ENCODE measurements at places on chromosomes 3 and 15. TPM values are rescaled to one million over a fixed set of nuclear protein-coding genes. Genes with fewer than 3 reads are reported as not detected.

DNA sequence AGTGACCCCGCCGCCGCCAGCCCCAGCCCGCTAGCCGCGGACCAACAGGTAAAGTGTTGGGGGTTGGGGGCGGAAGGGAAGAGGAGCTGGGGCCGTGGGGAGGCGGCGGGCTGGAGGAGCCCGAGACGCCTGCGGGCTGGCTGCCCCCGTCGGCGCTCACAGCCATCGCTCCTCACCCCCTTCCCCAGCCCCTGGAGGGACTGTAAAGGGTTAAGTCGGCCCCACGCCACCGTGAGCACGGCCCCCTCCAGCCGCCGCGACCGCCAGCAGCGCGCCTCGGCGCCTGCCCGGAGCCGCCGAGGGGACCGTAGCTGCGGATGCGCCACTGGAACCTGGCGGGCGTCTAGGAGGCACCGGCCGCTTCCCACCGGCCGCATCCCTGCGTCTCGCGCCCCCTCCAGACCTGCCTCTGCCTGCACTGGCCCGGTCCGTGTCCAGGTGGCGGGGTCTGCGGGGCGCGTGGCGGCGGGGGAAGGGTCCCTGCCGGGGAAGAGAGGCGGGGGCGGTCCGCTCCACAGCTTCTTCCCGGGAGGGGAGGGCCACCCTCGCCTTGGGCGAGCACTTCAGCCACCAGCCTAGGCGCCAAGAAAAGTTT is 522 bp downstream of the MED12L start:
- no peak for DNase-seq

DNA sequence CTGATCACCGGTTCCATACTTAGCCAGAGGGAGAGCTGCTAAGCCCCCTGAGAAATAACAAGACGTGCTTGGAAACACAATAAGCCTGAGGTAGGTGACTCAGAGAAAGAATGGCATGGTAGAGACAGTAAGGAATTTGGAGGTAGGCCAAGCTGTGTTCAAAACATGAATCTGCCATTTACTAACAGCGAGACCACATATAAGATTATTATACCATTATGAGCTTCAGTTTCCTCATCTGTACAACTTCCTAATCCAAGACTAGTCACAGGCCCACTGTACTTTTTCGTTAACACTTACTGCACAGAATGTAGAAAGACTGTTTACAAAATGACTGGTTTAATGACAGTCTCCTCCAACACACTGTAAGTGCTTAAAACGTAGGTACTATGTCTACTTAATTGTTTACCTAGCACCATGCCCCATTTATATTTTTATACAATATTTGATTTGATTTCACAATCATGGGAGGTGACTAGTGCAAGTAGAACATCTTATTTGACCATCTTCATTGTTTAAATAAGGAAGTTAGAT is 25.7 kb downstream of the ATOSA start:
- no peak for DNase-seq

GRCh38 chr3:122794779-122795673 is at the start of gene SLC49A4:
TSS of gene SLC49A4 (plus strand) at chr3:122795069. CDS start at chr3:122795193, 124 bp downstream.
- peak; percentile 82 for DNase-seq

DNA sequence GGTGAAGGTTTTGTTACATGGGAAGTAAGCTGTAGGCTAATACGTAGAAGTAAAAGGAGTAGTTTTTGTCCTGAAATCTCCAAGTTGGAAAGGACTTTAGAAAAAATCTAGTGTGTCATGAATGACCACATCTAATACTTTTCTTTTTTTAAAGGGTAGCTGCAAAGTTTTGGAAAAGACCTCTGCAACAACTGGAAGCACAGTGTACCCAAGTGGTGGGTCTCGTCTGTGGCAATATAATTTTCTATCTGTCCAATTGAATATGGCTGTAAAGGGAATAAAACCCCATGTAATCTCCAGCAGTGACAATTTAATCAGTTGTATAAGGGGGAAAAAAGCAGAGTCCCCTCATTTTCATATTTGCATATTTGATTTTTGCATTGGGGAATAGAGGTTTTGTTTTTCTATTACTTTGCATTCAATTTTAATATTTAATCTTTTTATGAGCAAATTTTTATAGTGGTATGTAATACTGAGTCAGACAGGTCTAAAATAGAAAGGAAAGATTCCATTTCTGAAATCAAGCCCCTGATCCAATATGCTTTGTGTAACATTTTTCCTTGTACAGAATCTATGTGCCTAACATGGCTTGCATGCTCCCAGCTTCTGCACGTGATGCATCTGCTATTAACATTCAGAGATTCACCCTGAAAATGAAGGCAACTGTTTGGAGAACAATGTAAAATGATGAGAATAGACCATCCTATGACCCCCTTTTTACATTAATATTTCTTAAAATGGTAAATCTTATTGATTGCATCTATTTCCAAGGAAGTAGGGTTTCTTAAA is 531.4 kb downstream of the ZIC1 start:
- no peak for DNase-seq

DNA sequence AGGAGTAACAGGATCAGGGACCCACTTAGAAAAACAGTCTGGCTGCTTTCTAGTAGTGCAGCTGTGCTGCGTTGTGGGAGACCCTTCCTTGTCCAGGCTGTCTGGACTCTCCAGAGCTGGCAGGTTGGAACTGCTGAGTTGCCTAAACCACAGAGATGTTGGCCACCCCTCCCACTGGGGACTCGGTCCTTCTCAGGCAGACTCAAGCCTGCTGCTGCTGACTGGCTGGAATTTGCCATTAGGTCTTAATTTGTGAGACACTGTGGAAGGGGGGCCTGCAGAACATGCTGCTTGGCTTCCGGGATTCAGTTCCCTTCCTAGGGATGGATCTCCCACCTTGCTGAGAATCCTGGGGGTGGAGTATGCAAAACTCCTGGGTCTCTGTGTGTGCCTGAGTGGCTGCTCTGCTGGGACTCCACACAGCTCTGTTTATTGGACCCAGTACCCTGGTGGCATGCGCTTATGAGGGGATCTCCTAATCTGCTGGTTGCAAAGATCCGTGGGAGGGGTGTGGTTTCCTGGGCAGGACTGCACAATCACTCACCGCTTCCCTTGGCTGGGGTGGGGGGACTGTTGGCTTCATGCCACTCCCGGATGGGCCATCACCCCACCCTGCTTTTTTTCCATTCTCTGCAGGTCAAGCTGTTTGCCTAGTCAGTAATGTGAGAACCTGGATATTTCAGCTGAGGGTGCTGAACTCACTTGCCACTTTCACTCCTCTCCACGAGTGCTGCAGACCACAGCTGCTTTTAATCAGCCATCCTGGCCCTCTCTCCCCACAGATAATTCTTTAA is 150.5 kb downstream of the CFAP20DC start:
- peak; percentile 80 for DNase-seq

DNA sequence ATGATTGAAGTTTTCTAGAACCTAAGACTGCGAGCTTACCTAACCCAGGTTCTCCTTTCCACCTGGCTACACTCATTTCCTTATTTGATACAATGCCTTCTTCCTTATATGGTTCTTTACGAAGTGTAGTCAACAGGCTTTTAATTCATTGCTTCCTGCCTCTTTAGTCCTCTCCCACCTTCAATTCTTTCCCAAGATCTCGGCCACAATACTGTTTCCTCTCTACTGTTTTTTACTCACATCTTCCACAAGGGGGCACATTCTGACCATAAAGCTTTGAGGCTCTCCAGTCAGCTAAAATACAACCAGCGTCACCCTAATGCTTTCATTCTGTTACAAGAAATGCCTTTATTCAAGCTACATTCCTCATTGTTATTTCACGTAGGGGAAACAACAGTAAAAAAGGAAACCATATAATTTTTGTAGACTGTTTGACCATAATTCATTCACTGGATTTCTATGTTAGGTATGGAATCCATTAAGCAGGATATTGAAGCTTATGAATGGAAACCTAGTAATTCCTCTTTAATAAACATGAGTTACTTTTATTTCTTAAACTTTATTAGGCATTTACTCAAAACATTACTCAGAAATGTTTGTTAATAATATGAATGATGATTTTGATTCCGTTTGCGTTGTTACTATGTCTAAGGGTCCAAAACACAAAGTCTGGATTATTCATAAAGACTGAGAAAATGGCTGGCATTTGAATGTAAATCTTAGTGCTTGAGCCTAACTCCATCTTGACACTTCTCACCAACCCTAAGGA is 29.5 kb upstream of the VEPH1 start:
- no peak for DNase-seq

DNA sequence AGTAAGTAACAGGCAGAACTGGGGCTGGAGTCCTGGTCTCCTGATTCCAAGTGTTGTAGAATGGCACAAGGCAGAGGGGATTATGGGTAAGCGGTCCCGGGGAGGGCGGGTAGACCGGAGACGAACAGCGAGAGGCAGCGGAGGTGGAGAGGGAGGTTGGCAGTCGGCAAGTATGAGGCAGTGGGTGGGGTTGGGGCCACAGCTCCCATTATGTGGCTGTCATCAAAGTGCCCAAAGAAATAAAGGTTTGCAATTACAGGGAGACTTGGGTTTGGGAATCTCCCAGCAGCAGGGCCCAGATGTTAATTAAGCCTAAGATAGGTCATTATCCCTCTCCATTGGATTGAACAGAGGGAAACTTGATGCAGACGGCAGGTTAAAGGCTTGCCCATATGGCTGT is 16.9 kb downstream of the FAM43A start:
- no peak for DNase-seq

GRCh38 chr3:123481722-123482457 is 33.0 kb upstream of the ADCY5 start:
- DNase-seq: no peak

- peak; percentile 51 for DNase-seq
Measured at GRCh38 chr3:45817831-45818522, 21.6 kb upstream of the SLC6A20 start.

GRCh38 chr15:32979710-32980109 is 214.8 kb downstream of the FMN1 start:
- no peak for DNase-seq

GRCh38 chr15:55897560-55898336 is 95.7 kb downstream of the NEDD4 start:
- no peak for DNase-seq

The DPPA4 gene
- not detected for total RNA-seq

The LRRC3B gene
- 0.22 TPM for total RNA-seq

The ANKRD34C gene
- total RNA-seq: 0.81 TPM

The ZNF620 gene
- total RNA-seq: 2.2 TPM
